ENCODE measurements at places on chromosomes 4 and X.
A peak's percentile ranks its signal among the peaks of the same experiment; 100 is the strongest.

DNA sequence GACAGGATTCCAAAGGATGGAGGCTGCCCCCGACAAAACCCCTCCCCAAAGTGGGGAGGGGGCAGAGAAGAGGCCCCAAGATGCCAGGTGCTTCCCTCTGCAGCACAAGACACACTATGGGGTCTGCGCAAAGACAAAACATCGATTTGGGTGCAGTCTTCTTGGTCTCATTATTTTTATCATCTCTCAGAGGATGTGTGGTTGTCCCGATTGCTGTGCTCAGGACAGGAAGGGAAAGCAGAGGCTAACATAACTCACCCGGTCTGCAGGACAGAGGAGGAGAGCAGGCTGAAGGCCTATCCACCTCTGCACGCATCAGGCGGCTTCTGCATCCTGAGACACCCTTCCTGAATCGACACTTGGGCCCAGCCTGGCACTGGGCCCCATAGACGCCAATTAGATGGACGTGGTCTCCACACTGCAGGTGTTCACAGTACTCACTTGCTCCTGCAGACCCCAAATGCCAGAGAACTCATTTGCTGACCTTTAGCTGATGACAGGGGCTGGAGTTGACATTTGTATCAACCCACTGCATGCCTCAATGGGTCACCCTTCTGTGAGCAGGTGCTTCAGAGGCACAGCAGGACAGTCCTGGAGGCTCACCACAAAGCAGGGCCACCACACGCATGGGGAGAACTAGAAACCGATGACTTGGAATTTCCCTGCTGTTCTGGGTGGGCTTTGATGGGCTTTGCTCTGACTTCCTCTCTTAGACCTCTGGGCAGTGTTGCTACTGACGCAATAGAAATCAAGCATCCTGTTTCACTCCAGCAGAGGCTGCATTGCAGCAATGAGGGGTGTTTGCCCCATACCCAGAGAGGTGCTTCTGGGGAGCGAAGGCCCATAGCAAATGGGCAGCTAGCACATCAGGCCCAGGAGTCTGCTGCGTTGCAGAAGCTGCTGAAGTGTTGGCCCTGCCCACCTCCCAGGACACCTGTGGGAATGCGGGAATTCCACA, 96.3 kb upstream of the ENPP6 start:
- DNase-seq = no peak

GRCh38 chrX:30814978-30815377, 74.1 kb downstream of the TAB3 start:
- DNase-seq = no peak

DNA sequence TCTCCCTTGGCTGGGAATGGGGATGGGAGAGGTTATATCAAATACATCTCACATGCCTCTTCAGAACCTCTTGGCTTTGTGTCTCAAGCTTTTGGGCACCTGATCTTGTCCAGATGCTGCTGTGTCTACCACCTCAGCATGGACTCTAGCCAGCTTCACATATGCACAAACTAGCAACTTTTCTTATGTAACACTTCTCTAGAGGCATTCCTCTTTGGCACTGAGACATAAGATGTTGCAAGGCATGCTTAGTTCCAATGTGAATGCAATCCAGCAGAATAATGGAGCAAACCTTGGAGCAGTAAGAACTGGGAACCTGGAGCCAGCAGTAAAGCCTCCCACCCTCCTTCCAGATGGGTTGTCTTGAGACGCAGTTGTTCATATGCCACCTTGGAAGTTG, 113.4 kb upstream of the TMEM47 start:
- DNase-seq = no peak

- no peak for DNase-seq
Observed at GRCh38 chrX:1493877-1494510, 41.3 kb upstream of the ASMTL start.

- no peak for DNase-seq
Observed at GRCh38 chr4:152171556-152171955, 364.3 kb downstream of the FBXW7 start.

- DNase-seq = no peak
Observed at GRCh38 chrX:31929366-31929765, 857.5 kb upstream of the FTHL17 start.

DNA sequence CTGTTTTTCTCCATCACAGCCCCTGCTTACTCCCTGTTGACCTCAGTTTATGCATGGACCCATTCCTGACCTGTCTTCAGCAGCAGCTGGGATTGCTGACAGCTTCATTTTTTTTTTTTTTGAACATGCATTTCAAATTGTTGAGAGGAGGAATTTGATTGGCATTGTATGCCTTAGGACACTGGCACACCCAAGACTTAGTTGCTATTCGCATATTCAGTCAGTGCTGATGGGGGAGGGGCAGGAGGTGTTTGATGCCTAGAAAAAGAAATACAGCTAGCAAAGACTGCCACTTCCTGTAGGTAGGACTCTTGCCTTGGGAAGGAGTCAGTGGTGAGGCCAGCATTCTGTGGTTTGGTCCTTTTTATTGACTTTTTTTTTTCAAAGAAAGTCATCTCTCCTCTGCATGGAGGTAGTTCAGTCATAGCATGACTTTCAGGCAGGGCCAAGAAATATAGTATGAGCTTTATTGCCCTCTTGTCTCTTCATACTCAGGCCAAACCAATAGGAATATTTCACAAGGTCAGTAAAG, 33.6 kb upstream of the XK start:
- no peak for DNase-seq

- DNase-seq = no peak
Observed at GRCh38 chr4:82561786-82562563, at the start of gene TMEM150C. TMEM150C (minus strand) TSS chr4:82561988; CDS start chr4:82504657, 57,331 bp downstream.

DNA sequence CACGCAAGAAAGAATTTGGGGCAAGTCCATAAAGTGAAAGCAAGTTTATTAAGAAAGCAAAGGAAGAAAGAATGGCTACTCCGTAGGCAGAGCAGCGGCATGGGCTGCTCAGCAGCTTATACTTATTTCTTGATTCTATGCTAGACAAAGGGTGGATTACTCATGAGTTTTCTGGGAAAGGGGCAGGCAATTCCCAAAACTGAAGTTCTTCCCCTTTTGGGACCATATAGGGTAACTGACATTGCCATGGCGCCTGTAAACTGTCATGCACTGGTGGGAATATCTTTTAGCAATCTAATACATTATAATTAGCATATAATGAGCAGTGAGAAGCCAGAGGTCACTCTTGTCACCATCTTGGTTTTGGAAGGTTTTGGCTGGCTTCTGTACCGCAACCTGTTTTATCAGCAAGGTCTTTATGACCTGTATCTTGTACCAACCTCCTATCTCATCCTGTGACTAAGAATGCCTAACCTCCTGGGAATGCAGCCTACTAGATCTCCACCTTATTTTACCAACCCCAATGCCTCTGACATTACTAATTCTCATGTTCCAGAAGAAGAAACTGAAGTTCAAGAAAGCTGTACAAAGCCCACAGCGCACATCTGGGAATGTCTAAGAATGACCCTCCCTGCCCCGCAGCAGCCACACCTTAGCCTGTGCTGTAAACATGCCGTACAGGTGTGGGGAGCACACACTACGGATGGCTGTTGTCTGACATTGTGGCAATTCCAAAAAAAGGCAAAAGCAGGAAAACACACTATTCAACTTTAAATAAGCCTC, 18.6 kb downstream of the RXFP1 start:
- DNase-seq = no peak

DNA sequence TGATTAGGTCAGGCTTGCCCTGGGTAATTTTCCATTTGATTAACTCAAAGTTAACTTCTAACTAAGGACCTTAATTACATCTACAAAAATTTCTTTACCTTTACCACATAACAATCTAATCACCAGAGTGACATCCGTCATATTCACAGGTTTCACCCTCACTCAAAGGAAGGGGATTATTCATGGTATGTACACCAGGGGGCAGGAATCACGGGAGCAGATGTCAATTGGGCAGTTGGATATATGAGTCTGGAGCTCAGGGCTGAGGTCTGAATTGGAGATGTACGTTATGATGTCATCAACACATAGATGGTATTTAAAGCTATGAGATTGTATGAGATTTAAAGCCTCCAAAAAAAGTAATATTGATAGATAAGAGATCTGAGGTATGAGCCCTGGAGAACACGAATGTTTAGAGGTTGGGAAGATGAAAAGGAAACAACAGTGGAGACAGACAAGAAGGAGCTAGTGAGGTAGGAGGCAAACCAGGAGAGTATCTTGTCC, 52.9 kb downstream of the PGRMC1 start:
- DNase-seq = no peak

- DNase-seq = no peak
Observed at GRCh38 chr4:25421816-25422525, 44.9 kb downstream of the ANAPC4 start.

GRCh38 chr4:60913002-60913401, 287.1 kb upstream of the ADGRL3 start:
- no peak for DNase-seq

- peak; percentile 54 for DNase-seq
Observed at GRCh38 chrX:12950851-12951594, 23.9 kb upstream of the TMSB4X start.

DNA sequence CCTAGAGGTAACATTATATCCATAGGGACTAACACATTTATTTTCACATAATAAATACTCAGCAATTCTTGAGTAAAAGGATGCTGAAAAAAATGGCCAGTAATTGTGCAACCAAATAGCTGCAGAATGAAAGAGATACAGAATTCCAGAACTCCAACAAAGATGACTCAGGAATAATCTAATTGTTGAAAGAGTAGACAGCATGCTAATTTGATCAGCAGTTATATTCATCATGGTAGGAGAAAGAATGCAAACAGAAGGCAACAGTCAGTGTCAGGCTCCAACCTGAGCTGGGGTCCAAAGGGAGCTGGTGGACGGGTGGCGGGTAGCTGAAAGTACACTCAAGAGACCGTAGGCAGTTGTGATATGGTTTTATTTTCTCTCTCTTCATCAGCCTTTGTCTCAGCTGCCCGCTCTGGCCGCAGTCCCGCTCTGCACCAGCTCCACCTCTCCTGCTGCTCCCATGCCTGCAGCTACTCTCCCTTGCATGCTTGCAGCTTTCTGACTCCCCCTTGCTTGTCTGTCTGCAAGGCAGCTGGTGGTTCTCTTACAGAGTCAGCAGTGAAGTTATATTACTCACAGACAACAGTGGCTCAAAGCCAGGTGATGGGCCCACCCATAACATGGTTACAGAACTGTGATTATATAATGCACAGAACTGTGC, 1150.1 kb downstream of the STIM2 start:
- no peak for DNase-seq

- no peak for DNase-seq
Observed at GRCh38 chr4:107818301-107818910, 6.3 kb upstream of the SGMS2 start.

GRCh38 chrX:101385795-101386541, at the start of gene BTK:
BTK (minus strand) TSS chrX:101386191; CDS start chrX:101375284, 10,907 bp downstream.
- no peak for DNase-seq

DNA sequence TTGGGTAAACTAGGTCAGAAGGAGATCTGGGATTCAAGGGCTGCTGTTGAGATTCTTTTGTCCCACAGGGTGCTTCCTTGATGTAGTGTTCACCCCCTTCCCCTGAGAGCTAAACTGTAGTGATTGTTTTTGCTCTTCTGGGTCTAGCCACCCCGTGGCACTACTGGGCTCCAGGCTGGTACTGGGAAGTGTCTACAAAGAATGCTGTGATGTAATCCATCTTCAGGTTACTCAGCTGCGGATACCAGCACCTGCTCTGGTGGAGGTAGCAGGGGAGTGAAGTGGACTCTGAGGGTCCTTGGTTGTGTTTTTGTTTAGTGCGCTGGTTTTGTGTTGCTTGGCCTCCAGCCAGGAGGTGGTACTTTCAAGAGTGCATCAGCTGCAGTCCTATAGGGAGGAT, 365.5 kb downstream of the ZNF674 start:
- no peak for DNase-seq

All from activated T-helper 1 cell treated with Interleukin-2 at 50 U/mL for 16 hours (primary cell).